ENCODE measurements at places on chromosomes 5 and 9.
A peak's percentile ranks its signal among the peaks of the same experiment; 100 is the strongest.

- DNase-seq = no peak
Measured at GRCh38 chr5:174493530-174493929, 230.9 kb upstream of the MSX2 start.

GRCh38 chr5:111135946-111136345, 43.8 kb downstream of the WDR36 start:
- no peak for DNase-seq

DNA sequence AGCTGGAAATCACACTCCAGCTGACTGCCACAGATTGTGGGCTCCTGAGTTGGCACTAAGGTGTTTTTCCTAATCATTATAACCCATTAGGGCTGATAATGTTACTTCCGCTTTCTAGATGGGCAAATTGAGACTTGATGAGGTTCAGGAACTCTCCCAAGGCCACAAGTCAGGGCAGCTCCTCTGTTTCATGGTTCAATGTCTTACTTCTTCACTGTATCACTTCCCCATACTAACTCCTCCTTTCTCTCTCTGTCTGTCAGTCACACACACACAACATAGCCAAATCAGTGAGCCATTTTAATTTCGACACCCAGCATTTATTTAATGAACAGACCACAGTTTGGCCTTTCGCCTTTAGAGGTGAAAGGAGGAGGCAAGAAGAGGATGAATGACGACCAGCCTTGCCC, 17.8 kb upstream of the TRAF1 start:
- DNase-seq = no peak

- DNase-seq = peak; percentile 38
Measured at GRCh38 chr5:2149195-2149539, 266.4 kb upstream of the IRX4 start.

DNA sequence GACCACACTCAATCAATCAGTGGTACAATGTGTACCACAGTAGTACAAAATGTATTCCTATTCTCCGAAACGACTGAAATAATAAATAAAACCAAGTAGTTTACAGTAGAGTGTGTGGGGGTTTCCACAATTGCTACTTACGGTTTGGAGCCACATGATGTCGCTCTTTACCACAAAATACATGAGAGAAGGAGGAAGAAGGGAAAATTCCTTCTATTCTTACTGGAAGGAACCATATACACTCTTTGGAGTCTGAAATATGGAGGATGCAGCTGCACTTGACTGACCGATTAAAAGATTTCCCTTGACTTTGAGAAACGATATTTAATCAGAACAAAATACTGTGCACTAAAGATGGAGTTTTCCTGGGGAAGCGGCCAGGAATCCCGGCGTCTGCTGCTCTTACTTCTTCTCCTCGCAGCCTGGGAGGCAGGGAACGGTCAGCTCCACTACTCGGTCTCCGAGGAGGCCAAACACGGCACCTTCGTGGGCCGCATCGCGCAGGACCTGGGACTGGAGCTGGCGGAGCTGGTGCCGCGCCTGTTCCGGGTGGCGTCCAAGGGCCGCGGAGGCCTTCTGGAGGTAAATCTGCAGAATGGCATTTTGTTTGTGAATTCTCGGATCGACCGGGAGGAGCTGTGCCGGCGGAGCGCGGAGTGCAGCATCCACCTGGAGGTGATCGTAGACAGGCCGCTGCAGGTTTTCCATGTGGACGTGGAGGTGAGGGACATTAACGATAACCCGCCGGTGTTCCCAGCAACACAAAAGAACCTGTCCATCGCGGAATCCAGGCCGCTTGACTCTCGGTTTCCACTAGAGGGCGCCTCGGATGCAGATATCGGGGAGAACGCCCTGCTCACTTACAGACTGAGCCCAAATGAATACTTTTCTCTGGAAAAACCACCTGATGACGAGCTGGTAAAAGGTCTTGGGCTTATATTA, at the start of gene PCDHA4:
TSS of gene PCDHA4 (plus strand) at position 235 of the 942 bp plus-strand sequence.
- DNase-seq = peak; percentile 16
